ENCODE measurements at places on chromosomes 3 and 15. TPM values are rescaled to one million over a fixed set of nuclear protein-coding genes. Genes with fewer than 3 reads are reported as not detected.

- no peaks in the 10 kb centered on the region for H3K36me3 ChIP-seq
- no peak for DNase-seq
- peaks cover 100% of the 10 kb centered on the region for H3K27me3 ChIP-seq
Observed at GRCh38 chr3:62372621-62373041, 719 bp downstream of the FEZF2 start.

DNA sequence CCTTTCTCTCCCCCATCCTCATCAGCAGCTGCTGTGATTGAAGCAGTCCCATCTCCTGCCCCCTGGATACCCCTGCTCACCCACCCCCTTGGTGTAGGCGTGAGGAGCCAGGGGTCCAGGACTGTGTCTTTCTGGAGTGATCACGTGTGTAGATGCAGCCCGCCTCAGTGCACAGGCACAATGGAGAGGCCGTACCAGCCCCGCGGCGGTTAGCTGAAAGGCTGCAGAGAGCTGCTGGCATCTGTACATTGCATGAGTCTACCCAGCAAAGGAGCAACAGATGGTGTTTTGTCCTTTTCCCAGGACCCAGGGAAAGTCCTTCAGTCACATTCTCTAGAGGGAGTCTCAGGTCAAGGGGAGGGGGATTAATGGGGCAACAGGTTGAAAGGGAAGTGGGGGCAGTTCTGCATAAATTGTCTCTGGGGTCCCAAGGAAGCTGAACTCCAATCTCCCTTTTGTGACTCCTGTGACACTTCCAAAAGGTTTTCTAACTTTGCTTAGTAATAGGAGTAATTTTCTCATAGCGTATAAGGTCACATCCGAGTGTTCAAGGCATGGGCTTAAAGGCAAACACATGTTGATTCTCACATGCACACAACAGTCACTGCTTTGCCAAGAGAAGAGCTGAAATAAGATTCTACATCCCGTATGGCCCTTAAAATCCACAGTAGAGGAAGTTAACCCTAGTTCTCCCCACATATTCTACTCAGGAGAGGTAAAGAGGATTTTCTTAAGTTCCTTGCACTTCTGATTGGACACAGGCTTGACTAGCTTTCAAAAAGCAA lies 7.1 kb downstream of the CSPG5 start:
- peaks cover 8% of the 10 kb centered on the region for H3K27me3 ChIP-seq
- H3K4me3 ChIP-seq = no peak overlapping the region
- H3K4me1 ChIP-seq = no peaks in the 10 kb centered on the region
- DNase-seq = no peak
- H3K36me3 ChIP-seq = no peaks in the 10 kb centered on the region

CLDN1 gene
- 2.7 TPM for polyA plus RNA-seq

DNA sequence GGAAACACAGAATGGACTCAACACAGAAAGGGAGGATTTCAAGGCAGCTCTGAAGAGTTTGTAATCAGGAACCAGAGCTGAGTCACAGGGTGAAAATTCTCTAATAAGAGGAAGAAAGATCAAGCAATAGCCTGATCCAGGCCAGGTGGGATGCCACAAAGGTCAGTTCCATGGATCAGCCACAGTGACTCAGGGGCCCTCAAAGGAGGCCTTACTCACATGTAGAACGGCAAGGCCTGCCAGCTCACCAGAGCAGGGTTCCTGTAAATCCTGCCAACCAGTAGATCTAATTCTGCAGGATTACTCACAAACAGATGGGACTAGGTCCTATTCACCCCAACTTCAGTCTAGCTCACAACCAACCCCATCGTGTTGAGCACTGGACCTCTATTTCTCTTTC lies 78.3 kb upstream of the PPP2R3A start:
- DNase-seq = no peak
- H3K27ac ChIP-seq = no peak overlapping the region
- H3K36me3 ChIP-seq = no peaks in the 10 kb centered on the region
- H3K4me1 ChIP-seq = no peaks in the 10 kb centered on the region
- no peaks in the 10 kb centered on the region for H3K27me3 ChIP-seq
- no peak overlapping the region for H3K4me3 ChIP-seq

LPP gene
- polyA plus RNA-seq = 18.1 TPM

GRCh38 chr3:112498914-112499711 lies at the start of gene BTLA:
BTLA (minus strand) TSS chr3:112499472; CDS start chr3:112499358, 114 bp downstream.
- no peaks in the 10 kb centered on the region for H3K4me1 ChIP-seq
- H3K27ac ChIP-seq = no peak within 1 kb of the TSS
- no peaks in the 10 kb centered on the region for H3K27me3 ChIP-seq
- DNase-seq = no peak
- H3K36me3 ChIP-seq = no peaks in the 10 kb centered on the region

ZWILCH gene
- 49.5 TPM for polyA plus RNA-seq

- no peak overlapping the region for H3K4me3 ChIP-seq
- peak overlapping the region; percentile 91 for H3K27ac ChIP-seq
- no peaks in the 10 kb centered on the region for H3K27me3 ChIP-seq
- H3K4me1 ChIP-seq = peaks cover 50% of the 10 kb centered on the region
- DNase-seq = no peak
Observed at GRCh38 chr3:112389961-112390360, 57.0 kb downstream of the CD200 start.

DNA sequence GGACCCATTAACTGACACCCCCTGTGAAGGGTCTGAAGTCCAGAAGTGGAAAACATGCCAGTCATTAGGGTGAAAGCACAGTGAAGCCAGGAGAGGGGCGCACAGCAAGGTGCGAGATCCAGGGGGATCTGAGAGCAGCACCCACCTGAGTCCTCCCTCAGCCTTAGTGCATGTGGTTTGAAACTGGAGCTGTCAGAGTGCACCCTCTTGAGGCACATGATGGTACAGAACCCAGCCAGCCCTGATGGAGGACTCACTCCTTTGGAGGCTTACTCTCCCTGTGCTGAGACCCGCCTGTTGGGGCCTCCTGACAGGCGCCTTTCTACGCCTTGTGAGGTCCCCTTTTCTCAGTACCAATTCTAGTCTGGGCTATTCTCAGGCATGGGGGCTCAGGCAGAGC lies 77.8 kb downstream of the IL20RB start:
- peak; percentile 80 for DNase-seq
- peaks cover 10% of the 10 kb centered on the region for H3K4me1 ChIP-seq
- H3K27me3 ChIP-seq = peaks cover 20% of the 10 kb centered on the region
- H3K4me3 ChIP-seq = no peak overlapping the region
- no peak overlapping the region for H3K27ac ChIP-seq

DNA sequence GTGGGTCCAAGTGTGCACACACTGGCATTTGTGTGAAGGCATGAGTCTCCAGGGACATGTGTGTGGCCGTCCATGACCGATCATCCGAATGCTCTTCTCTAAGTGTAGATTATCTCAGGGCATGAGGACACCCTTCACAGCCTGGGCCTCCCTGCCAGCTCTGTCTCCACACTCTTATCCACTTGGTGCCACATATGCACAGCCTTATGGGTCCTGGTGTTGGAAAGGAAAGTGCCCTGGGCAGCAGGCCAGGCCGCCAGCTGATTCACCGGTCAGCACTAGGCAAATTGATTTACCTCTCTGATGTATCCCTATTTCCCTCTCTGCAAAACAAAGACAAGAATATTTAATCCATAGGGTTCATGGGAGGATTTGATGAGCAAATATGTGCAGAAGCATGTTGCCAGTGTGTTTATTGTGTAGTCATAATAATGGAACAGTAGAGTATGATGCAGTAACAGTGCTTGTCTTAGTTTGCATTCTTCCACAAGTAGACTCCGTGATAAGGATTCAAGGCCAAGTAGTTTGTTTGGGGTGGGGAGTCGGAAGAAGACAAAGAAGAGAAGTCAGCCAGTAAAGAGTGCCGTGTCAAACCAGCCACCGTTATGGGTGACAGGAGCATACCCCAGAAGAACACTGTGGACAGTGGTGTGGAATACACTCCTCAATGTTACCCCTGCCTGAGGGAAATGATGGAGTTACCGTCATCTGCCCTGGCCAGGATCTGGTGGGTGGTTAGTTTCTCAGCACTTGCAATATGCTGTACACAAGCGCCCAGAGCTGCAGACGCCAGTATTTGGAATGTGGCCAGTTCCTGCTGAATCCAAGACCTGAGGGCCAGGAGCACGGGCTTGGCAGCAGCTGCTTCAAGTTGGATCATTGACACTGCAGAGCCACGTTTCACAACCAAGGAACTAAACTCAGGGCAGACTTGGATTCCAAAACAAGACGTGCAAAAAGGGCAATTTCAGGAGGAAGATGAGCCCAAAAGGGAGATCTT lies 85.1 kb downstream of the MTHFS start:
- no peak for DNase-seq
- H3K4me3 ChIP-seq = no peak overlapping the region
- H3K4me1 ChIP-seq = 0 out of 2 replicates have a peak, but pooled peaks cover 1% of the 10 kb centered on the region
- no peaks in the 10 kb centered on the region for H3K36me3 ChIP-seq
- H3K27me3 ChIP-seq = no peaks in the 10 kb centered on the region

DNA sequence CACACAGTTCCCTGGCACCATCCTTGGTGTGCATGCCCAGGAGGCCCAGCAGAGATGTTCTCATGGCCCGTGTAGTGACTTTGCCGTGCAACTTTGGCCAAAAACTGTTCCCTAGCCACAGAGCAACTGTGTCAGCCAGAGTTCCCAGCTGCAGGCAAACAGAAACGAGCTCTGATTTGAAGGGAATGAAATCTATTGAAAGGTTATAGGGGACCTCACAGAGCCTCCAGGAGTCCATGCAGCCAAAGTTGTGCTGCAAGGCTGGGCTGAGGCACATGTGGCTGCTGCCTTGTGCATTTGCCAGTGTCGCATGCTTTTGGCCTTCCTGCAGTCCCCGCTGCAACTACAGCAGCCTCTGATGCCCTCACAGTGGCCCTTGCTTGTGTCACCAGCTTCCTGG lies 70.5 kb downstream of the PLXNA1 start:
- H3K27me3 ChIP-seq = no peaks in the 10 kb centered on the region
- no peak overlapping the region for H3K27ac ChIP-seq
- no peaks in the 10 kb centered on the region for H3K36me3 ChIP-seq
- H3K4me3 ChIP-seq = no peak overlapping the region
- no peaks in the 10 kb centered on the region for H3K4me1 ChIP-seq

DNA sequence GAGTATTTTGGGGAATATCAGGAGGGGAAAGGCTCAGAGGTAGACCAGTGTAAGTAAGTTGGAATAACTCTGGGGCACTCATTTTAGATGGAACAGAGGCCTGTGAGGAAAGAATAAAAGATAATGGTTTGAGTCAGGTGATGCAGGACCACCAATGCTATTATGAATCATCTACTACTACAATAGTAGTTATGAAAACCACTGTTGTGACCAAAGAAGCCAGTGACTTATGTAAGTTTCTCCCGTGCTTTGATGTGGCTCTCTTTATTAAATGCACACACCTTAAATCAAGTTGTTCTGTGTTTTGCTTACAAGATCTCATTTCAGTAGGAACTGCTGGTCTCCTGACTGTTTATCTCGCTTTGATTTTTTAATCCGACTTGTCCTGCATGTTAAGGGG lies 13.1 kb upstream of the GUCA1C start:
- H3K36me3 ChIP-seq = no peaks in the 10 kb centered on the region
- H3K27me3 ChIP-seq = no peaks in the 10 kb centered on the region
- DNase-seq = no peak
- no peak overlapping the region for H3K4me3 ChIP-seq
- H3K27ac ChIP-seq = no peak overlapping the region

SQOR gene
- 0.23 TPM for polyA plus RNA-seq

GRCh38 chr3:185069037-185070030 lies 83.5 kb downstream of the C3orf70 start:
- no peak overlapping the region for H3K27ac ChIP-seq
- peak; percentile 93 for DNase-seq
- H3K4me3 ChIP-seq = no peak overlapping the region
- H3K36me3 ChIP-seq = no peaks in the 10 kb centered on the region
- peaks cover 11% of the 10 kb centered on the region for H3K4me1 ChIP-seq

DNA sequence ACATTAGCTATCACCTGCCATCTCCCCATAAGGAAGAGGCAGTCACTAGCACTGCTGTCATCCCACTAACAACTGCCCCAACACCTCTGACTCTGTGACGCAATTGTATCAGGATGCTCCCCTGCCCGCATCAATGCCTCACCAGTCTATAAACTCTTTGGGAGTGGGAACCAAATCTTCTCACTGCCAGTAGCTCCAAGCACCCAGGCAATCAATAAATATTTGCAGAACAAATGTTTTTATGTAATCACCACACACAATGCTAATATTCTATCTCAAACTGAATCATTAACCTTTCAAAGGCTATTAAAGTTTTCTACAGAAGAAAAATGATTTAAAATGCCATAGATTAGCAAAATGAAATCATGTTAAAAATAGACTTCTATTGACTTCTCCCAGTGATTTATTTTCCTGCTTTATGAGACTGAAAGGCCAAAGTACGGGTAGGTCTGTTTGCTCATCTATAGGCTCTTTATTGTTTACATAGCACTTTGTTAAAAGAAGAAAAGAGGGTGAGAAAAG lies 131.3 kb downstream of the PLD1 start:
- DNase-seq = no peak
- H3K4me3 ChIP-seq = no peak overlapping the region
- no peaks in the 10 kb centered on the region for H3K36me3 ChIP-seq
- H3K27ac ChIP-seq = no peak overlapping the region

CACNA1D gene
- polyA plus RNA-seq = 0.96 TPM

DNA sequence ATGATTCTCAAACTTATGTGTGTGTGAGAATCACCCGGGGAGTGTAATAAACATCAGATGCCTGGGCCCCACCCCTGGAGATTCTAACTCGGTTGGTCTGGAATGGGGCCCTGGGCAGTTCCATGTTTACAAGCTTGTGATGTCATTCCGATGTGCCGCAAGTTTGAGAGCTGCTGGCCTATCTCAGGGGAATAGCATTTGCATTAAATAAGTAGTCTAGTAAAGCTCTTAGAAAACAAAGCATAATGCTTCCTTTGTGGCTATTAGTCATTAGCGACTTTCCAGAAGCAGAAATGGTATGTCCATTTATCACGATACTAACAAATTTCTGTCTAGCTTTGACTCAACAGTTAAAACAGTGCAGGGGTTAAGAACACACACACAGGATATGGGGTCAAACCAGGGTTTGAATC lies 20.9 kb downstream of the PGBD4 start:
- H3K36me3 ChIP-seq = no peaks in the 10 kb centered on the region
- H3K27ac ChIP-seq = no peak overlapping the region
- H3K4me1 ChIP-seq = peaks cover 8% of the 10 kb centered on the region
- H3K27me3 ChIP-seq = no peaks in the 10 kb centered on the region
- DNase-seq = no peak
- H3K4me3 ChIP-seq = no peak overlapping the region

ALPK3 gene
- polyA plus RNA-seq = 3.7 TPM

Data from GM23338 (cell line).